Activated T-helper 2 cell treated with anti-CD3 and anti-CD28 coated beads, Interferon-gamma antibody, Interleukin-2, Interleukin-4, amounts not matched to agents 10 μg/mL and 5 μg/mL and 100 μg/mL, durations not matched to agents 14 hours and 24 hours and 36 hours (primary cell): ENCODE measurements at places on chromosomes 3 and 15. TPM values are rescaled to one million over a fixed set of nuclear protein-coding genes. Genes with fewer than 3 reads are reported as not detected.
A peak's percentile ranks its signal among the peaks of the same experiment; 100 is the strongest.

GATM gene
- 2.3 and 3.2 TPM in 2 replicates for total RNA-seq

CCDC50 gene
- total RNA-seq = 28.5 and 32.1 TPM in 2 replicates

DNA sequence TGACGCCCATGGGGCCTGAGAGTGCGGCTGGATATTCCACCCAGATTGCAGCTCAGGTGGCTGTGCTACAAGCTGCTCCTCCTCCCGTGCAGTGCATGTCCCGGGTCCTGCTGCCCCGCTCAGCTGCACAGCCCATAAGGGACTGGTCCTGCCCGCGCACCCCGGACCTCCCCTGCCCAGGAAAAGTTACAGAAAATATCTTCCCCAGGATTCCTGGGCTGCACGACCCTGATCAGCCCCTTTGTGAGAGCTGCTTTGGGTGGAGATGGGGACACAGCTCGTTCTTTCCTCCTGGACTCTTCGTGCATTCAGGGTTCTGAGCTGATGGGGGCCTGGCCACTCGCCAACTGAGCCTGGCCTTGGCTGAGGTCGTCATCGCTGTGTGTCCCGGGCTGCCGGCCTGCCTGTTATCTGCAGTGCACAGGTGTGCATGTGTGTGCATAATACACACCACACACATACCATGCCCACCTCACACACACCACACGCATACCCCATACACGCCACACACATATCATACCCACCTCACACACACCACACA, 28.8 kb downstream of the APBA2 start:
- DNase-seq = no peak

GRCh38 chr3:18559331-18559842, 134.2 kb upstream of the SATB1 start:
- peak; percentile 26 for DNase-seq

ITPKA gene
- 4.7 and 5.7 TPM in 2 replicates for total RNA-seq

GRCh38 chr15:31347067-31347975, 20.7 kb downstream of the KLF13 start:
- DNase-seq = peak; percentile 72
